Left renal cortex interstitium (tissue), 4 donors: ENCODE measurements at places on chromosomes 12 and 14.

DNA sequence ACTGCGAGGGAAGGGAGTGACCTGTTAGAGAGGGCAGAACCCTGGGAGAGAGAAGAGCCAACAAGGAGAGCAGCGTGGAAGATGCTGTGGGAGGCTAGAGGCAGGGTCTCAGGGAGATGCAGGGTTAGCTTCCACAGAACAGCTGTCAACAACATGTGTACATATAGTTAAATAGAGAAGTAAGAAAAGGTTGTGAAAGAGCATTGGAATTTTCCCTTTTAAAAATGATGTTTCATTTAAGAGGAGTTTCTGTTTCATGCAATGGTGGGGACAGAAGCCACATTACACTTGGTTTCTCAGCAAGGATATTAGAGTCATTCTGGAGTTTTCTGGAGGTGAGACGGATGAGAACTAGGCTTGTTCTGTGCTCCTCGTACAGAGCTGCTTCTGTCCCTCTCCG is 23.8 kb upstream of the TBC1D30 start:
- DNase-seq: no peak

DNA sequence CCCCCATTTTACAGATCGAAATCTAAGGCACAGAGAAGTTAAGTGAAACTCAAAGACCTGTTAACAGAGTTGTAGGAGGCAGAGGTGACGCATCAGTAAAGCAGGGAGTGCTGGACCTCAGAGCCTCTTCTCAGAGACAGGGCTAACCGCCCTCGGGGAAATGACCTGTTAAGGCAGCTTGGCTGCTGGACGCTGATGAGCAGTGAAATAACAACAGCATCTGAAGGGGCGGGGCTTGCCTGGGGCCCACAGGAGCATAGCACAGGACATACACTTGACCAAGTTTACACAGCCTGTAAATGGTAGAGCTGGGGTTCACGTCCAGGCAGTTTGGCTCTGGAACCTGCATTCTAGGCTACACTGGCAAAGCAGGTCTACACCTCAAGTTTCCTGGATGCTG is 39.3 kb downstream of the LRTM2 start:
- DNase-seq: no peak

GRCh38 chr14:32588448-32589320 is 259.6 kb downstream of the AKAP6 start:
- DNase-seq: no peak

GRCh38 chr12:121580959-121581685 is at the start of gene KDM2B:
TSS of gene KDM2B (minus strand) at chr12:121581023. CDS start at chr12:121580911, 112 bp downstream.
- DNase-seq: no peak

- no peak for DNase-seq
Observed at GRCh38 chr12:116693286-116694227, 44.3 kb downstream of the SPRING1 start.

DNA sequence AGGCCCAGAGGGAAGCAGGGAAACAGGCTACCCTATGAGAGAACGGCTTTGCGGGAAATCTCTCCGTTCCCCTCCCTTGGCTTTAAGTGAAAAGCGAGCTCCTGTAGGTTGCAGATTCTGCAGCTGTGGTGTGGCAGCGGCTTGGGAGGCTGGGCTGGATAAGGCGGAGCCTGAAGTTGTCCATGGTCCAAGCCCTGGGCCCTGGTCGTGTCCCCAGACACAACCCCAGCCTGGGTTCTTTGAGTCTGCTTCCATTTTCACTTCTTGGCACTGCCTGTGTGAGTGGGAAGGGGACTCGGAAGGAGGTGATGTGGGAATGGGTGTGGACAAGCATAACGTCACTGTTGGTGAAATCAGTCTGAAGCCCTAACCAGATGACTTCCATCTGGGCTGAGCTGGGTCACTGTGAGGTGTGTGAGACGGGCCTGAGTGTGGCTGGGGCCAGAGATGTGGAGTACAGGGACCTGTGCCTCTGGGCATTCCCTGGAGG is 43.0 kb upstream of the CTDSP2 start:
- no peak for DNase-seq

GRCh38 chr12:99005601-99006000 is 360.5 kb downstream of the APAF1 start:
- DNase-seq: no peak

- no peak for DNase-seq
Observed at GRCh38 chr12:42010257-42010656, 134.4 kb downstream of the GXYLT1 start.

GRCh38 chr12:57164454-57164853 is 17.0 kb upstream of the LRP1-AS start:
- DNase-seq: no peak

DNA sequence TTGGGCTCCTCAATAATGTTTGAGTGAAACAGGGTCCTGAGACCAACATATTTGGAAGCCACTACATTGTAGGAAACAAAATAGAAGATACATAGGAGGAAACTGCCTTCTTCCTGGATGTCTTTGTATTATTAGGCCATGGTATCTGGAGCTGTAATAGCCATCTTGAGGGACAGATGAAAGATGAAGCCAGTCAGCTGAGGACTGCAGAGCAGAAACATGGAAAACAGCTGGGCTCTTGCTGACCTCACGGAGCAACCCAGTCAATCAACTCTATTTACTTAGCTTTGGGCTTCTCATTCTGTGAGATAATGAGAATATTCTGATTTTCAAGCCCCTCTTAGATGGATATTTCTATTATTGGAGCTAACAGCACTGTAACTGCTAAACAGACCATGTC is 962.4 kb downstream of the BCL11B start:
- no peak for DNase-seq

DNA sequence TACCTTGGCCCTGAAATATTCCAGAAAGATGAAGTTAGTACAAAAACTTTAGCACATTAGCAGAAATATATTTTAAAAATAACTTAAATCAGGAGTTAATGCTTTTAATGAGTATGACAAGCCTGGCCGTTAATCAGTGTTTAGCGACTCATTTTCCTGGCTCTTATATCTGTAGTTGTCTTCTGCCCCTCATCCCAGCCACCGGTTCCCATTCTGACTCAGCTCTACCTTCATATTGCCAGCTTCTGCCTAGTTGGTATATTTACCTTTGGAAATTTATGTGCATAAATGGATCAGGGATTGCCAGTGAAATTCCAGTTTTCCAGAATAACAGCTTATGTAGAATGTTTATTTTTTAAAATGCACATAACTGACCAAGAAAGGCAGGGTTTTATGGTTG is 79.9 kb downstream of the ERGIC2 start:
- no peak for DNase-seq

DNA sequence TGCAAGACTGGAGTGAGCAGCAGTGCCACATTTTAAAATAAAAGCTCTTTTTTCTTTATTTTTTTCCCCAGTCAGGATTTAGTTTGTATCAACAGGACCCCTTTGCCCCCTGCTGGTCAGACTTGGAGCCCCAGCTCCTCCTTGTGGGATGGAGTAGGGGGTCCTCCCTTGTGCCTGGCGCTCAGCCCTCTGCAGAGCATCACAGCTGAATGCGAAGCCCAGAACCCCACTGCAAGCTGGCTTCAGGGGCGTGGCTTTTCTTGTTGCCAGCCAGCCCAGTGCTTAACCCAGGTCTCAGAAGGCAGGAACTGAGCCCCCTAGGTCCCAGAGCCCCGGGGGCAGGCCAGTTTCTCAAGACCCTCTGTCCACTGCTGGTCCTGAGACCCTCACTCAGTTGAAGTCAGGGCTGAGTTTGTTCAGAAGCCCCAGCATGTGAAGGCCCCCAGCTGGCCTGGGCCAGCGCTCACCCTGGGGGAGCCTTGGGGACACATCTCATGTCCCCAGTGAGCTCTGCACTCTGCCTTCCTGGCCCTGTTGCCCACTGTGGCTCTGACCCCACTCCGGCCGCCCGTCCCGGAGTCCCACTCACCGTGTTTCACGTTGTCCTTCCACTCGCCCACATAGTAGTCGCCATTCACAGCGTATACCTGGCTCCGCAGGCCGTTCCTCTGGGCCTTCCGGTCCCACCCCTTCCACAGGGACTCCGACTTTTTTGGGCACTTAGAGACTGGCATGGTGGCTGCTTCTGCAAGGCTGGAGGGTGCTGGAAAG is 519 bp downstream of the MORN3 start:
- DNase-seq: no peak

- DNase-seq: no peak
Observed at GRCh38 chr12:106600503-106600902, 17.7 kb downstream of the RFX4 start.

GRCh38 chr14:100076606-100077005 is 11.4 kb downstream of the EVL start:
- no peak for DNase-seq

DNA sequence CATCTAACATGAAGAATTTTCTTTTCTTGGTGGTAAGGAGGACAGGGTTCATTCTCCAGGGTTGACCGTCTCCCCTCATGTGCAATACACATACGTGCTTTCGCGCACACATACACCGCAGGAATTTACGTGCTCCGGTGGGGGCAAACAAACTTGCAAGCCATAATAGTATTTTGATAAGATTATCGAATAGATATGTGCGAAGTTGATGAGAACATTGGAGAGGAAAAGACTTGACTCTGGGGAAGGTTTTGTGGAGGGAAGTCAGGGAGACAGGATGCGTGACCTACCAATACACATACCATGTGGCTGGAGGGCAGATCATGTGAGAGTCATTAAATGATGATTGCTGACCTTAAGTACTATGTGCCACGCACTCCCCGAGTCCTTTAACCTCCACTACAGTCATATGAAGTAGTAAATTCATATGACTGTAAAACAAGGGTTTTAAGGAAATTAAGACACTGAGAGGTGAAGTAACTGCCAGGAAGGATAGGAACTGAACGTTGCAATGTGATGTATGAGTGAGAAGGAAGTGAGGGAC is 921 bp downstream of the RAD51B start:
- no peak for DNase-seq

DNA sequence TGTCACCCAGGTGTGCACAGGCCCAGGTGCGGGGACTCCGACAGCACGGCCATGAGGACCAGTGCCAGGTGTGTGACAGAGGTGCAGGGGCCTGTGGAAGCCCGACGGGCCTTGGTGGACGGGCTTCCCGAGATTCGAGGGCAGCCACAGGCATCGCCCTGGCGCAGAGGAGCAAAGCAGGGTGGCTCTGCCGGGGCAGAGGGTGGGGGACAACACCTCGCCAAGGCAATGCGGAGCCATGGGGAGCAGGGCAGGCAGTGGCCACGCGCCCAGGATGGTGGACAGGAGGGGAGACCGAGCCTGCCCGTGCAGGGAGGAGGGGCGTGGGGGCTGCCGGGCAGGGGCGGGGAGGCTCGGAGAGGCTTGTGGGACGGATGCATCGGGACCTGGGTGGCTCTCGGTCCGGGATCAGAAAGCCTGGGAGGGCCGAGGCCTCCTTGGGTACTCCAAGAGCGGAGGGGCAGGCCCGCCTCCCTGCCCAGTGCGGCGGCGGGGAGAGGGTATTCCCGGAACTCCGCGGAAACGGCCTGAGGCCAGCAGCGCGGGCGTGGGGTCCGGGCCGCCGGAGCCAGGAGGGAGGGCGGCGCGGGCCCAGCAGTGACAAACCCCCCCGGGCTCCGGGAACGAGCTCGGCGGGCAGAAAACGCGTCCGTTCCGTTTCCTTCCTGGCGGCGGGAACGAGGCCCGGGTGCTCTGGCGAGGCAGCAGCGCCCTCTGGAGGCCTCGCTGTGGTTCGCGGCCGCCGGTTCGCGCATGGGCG is 1.6 kb downstream of the TMEM121 start:
- DNase-seq: no peak

DNA sequence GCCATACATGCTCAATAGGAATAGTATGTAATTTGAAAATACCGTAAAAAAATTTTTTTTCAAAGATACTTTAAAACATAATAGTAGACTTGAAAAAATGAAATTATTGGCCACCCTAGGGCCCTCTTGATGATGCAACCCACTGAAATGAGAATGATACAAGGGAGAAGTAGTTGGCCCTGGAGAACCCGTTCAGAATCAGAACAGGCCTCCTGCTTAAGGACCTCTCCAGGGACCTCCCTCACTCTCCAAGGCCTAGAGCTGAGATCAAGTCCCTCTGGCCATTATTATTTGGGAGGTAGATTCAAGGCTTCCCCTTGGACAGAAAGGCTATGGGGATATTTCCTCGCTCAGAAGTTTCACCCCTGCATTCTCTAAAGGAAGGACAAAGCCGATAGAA is 11.9 kb downstream of the LALBA start:
- DNase-seq: no peak

DNA sequence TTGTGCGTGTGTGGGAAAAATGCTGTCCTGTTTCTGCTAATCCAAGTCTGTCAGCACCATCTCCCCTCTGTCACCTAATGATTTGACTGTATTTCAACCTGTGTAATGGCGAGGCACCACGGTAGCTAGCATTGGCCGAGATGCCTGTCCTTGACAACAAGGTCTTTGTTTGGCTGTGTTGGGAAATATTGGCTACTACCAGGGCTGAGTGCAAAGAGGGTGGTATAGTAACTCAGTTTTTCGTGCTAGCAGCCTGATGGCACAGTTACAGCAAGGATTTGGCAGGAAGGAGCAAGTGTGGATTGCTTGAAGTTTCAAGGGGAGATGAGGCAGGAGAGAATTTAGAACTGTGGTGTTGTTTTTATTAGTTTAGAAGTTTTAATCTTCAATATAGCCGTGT is 440.3 kb upstream of the RGS6 start:
- DNase-seq: no peak

DNA sequence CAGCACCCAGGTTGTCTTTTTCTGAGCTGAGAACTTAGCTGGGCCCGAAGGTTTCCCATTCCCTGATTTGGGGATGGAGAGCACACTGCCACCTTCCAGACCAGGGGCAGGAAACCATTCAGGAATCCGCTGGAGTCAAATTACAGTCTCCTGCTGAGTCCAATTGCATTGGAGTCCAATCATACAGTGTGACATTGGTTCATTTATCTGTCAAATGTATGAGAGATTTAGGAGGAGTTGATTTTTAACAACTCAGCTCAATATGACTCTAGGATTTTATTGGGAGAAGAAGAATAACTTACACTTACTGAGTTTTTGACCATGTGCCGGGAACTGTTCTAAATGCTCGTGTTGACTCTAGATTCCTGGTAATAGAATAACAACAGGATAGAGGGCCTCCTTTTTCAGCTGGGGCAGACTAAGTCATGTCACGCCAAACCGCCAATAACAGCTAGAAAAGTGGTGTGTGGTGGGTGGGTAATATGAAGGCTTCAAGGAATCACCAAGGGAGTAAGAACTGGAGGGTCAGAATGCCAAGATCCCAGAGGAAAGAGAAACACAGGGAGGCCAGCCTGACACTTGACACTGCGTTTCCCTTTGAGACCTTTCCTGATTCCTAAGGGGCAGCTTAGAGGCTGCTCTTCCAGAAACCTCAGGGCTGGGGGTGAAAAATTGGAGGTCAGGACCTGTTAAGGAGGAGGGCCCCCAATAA is 11.5 kb downstream of the SYNDIG1L start:
- no peak for DNase-seq

DNA sequence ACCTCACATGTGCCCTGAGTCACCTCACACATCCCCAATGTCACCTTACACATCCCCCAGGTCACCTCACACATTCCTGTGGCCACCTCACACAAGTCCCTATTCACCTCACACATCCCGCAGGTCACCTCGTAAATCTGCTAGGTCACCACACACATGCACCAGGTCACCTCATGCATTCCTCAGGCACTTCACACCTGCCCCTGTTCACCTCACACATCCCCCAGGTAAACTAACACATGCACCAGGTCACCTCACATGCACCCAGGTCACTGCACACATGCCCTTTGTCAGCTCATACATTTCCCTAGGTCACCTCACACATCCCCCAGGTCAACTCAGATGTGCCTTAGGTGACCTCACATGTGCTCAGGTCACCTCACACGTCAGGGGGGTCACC is 639.8 kb downstream of the TMEM121 start:
- no peak for DNase-seq

- no peak for DNase-seq
Observed at GRCh38 chr14:76428611-76429010, 52.7 kb downstream of the ESRRB start.

- no peak for DNase-seq
Observed at GRCh38 chr14:23577004-23577681, 1.4 kb downstream of the JPH4 start.
